ENCODE measurements at places on chromosomes 6 and 20.

DNA sequence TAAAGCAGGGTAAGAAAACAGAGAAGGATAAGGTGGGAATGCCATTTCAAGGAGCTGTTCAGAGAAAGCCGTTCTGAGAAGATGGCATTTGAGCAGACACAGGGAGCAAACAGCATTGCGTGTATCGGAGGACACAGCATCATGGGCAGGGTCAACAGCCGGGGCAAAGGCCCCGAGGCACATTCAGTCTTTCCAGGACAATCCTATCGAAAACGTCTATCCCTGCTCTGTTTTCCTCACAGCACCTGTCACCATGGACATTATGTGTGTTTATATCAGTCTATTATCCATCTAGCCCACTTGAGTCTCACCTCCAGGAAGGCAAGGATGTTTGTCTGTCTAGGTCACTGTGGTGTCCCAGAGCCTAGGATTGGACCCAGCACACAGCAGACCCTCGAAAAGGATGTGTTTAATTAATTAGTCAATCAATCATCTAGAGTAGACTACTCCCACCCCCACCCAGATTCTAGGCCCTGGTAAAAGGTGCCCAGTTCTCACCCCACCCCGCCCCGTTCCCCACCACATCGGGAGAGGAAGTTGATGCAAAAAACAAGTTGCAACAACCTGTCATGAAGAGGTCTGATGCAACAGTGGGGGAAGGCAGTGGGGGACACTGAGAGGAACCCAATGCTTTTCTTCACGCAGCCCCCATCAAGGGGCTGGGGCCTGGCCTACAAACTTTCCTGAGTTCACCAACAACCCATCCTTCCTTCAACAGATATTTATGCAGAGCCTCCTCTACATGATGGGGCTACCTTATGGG lies 66.6 kb downstream of the PREX1 start:
- DNase-seq: no peak

DNA sequence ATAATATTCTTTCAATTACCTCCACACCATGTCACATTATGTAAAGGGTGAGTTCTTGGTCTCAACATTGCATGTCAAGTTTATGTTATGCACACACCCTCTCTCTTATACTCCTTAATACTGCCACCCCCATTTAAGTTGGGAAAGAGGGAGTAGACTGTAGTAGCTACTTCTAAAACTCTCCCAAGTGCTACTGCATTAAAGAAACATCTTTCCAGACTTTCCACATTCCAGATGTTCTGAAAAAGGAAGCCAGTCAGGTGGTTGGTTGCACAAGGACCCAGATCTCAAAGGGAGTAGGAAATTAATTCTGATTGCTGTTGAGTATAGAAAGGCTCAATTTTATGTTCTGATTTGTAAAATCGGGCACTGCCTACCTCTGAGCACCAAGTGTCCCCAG lies 419.5 kb downstream of the CD83 start:
- DNase-seq: no peak

DNA sequence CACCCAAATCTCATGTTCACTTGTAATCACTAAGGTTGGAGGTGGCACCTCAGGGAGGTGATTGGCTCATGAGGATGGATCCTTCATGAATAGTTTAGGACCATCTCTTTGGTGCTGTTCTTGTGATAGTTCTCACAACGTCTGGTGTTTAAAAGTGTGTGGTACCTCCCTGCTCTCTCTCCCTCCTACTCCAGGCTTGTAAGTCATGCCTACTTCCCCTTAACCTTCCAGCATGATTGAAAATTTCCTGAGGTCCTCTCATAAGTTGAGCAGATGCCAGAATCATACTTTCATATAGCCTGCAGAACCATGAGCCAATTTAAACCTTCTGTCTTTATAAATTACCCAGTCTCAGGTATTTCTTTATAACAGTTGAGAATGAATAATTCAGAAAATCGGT lies 16.6 kb downstream of the HLA-A start:
- DNase-seq: no peak

DNA sequence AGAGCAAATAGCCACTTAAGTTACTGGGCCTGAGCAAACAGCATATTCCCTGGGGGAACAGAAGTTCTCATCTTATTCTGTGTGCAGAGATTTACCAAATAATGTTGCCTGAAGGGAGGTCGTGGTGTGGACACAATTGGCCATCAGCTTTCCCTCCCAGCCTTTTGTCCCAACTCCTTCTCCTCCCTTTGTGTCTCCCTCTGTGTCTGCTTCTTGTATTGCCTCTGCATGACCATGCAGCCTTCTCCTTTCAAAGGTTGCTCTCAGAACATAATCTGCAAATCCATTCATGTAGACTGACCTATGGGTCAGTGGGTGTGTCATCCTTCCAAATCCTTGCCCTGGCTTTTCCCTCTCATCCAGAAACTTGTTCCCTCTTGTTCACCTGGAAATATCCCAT lies 150.3 kb upstream of the INSM1 start:
- DNase-seq: no peak

- no peak for DNase-seq
These were observed 93.9 kb upstream of the OGFRL1 start for GRCh38 chr6:71194724-71195123.

- no peak for DNase-seq
These were observed 128.8 kb upstream of the DTNBP1 start for GRCh38 chr6:15791448-15792181.

GRCh38 chr6:40887079-40887791 lies 151.8 kb downstream of the UNC5CL start:
- no peak for DNase-seq

DNA sequence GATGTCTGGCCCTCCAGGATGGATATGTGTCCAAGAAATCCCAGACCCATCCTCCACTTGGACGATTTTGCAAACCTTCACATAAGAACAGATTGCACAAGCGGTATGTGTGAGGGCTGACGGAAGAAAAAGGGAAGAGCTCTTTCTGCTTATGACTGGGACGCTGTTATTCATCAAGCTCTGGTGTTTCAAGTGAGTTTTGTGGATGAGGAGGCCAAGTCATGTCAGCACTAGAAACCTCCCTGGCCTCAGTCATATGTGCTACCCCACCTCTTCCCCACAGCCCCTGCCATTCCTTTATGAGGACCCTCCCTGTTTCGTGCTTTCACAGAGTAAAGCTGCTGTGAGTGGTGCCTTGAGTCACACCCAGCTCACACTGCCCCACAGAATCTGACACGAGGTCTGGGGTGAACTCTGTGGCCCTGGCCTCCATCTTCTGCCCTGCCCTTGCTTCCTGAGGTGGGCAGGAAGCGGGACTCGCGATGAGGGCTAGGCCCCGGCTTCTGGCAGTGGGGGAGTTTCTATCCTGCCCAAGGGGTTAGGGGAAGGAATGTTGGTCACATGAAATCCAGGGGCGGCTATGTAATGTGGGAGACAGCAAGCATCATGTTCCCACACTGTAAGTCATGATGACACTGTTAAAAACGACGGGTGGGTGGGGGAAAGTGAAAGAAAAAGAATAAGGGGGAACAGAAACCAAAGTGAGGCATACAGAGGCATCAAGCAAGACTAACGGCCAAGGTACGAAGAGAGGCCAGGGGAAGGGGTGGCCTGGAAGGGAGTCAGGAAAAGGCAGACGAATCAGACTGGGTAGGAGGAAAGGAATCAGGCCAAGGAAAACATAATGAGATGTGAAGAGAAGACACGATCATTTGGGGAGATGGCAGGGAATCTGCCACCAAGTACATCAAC lies 78.1 kb downstream of the PRDM1 start:
- no peak for DNase-seq

DNA sequence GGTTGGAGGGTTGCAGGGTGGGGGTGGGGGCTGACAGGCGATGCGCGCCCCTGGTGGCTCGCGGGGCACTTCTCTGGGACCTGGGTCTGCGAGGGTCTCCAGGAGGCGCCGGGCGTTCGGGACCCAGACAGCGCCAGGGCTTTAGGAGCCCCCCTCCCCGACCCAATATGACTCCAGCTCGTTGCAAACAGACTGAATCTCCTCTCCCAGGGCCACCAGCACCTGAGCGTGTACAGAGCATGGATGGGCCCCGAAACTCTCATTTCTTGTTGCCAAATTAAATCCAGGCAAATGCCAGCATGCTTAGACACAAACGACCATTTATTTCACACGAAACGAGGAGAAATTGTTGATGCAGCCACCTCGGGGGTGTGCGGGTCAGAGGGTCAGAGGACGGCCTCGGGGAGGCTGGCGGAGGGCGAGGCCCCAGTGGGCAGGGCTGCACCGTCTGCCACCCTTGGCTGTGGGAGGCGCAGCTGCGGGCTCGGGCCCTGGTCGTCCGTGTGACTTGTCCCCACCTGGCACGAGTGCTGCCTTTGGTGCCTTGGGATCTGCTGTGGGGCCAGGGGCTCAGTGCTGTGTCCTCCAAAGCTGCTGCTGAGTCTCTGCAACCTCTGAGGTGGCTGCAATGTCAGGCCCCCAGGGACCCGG lies 20.9 kb upstream of the GATA5 start:
- peak; percentile 84 for DNase-seq

- no peak for DNase-seq
These were observed 21.5 kb upstream of the DSE start for GRCh38 chr6:116349216-116349615.

DNA sequence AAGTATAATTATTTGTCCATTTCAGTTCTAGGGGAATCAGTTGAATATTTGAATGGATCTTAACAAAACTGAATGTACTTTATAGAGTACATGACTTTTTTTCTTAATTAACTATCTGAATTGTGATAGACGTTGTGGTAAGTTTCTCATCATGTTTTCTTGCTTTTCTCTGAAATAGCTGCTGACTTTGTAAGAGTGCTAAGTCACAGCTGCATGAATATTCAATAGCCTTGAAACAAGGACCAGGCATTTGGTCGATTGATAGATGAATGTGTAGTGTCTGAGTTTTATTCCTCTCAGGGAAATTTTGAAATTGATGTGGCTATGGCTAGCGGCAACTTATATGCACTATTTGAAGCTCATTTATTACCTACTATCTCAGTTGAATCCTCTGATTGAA lies 56.0 kb downstream of the ADGRB3 start:
- no peak for DNase-seq

DNA sequence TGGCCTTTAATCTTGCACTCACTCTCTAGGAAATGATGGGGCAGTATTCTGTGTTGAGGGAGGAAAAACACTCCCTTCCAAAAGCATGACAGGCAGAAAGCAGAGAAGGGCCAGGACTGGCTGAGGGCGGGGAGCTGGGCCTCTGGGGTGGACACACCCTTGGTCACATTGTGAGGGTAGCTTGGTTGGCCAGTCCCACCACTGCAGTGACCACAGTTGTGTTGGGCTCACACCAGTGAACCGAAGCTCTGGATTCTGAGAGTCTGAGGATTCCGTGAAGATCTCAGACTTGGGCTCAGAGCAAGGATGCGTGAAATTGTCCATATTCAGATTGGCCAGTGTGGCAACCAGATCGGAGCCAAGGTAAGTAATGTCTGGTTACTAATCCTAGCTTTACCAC lies at the start of gene TUBB1:
TUBB1 (plus strand) TSS at position 213 of the 400 bp plus-strand sequence; CDS start at position 307, 94 bp downstream.
- DNase-seq: no peak

GRCh38 chr6:150905769-150906168 lies 40.3 kb downstream of the MTHFD1L start:
- DNase-seq: no peak

- DNase-seq: no peak
These were observed 52.7 kb upstream of the PTGIS start for GRCh38 chr20:49620364-49621240.

- no peak for DNase-seq
These were observed 34.2 kb downstream of the DTNBP1 start for GRCh38 chr6:15628499-15629131.

DNA sequence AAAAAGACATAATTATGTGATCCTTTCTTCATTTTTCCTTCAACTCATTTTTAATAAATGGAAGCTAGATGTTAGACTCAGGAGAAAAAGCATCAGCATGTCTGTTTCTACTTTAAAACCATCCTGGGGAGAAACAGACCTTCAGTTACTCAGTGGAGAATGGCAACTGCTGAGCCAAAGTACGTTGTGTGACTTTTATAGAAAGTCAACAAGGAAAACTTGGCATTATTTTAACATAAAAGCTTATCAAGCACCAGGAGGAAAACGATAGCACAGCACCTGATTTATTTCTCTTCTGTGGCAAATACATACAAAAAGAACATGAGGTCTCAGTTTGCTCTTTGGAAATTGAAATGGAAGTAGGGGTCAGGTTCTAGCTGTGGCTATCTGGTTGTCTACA lies 115.3 kb upstream of the RIPOR2 start:
- DNase-seq: no peak

DNA sequence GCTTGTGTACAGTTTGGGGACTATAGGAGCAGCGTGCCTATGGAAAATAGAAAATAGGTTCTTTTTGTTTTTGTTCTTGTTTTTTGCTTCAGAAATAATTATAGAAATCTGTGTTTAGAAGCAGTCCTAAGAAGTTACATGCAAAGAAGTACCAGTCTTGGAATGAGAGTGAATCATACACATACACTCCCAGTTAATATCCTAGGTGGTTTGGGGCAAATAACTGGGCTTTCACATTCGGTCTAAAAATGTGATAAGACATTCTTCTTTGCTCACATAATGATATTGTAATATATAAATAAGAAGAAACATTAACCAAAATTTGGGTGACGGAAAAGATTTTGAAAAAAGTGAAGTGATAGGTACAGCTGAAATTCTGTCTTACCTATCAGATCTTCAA lies 61.0 kb downstream of the ENPP1 start:
- no peak for DNase-seq

GRCh38 chr20:50445354-50446151 lies 64.6 kb upstream of the PTPN1 start:
- no peak for DNase-seq

- DNase-seq: no peak
These were observed 67.2 kb downstream of the RPP40 start for GRCh38 chr6:4936681-4937041.

- DNase-seq: no peak
These were observed 42.0 kb upstream of the PXDC1 start for GRCh38 chr6:3793545-3793944.

GRCh38 chr20:58300321-58300720 lies 9.2 kb upstream of the RAB22A start:
- no peak for DNase-seq

DNA sequence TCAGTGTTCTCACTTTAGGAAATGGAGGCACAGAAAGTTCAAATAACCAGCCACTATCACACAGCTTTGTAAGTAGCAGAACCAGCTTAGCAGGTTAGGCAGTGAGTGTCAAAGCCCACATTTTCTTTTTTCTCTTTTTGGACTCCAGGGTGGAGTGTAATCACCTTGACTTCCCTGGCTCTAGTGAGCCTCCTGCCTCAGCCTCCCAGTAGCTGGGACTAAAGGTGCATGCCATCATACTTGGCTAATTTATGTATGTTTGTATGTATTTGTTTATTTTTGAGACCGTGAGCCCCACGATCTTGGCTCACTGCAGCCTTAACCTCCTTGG lies 7.8 kb upstream of the NCOA3 start:
- DNase-seq: peak; percentile 76

GRCh38 chr6:27911956-27912446 lies at the start of gene OR2B2:
OR2B2 (minus strand) TSS chr6:27912396; CDS start chr6:27912319, 77 bp downstream.
- DNase-seq: no peak

Data from HuH-7.5 (cell line).